ENCODE measurements at places on chromosomes 2 and 18.

- DNase-seq = no peak
Observed at GRCh38 chr2:58357521-58357920, 116.4 kb upstream of the FANCL start.

- DNase-seq = no peak
Observed at GRCh38 chr2:150391779-150392178, 95.7 kb downstream of the RND3 start.

GRCh38 chr18:76374330-76375281, 120.4 kb downstream of the ZNF516 start:
- DNase-seq = no peak

DNA sequence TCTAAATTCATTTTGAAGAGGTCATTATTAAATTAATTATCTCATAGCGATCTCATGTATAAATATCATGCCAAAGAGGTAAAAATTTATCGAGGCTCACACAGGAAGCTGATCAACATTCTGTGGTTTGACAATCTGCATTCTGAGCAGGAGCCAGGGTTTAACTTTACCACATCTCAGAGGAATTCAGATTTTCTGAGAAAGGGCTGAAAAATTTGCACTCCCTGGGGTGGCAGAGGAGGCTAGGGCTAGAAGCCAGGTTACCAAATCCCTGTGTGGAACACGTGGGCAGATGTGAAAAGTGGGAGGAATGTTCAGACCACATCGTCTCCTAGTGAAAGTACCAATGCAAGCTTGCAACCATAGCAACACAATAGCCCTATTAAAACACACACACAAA, 63.5 kb upstream of the CTLA4 start:
- DNase-seq = no peak
